Left hindlimb (tissue), 1 donor: ENCODE measurements at places on chromosomes 11 and 22.

DNA sequence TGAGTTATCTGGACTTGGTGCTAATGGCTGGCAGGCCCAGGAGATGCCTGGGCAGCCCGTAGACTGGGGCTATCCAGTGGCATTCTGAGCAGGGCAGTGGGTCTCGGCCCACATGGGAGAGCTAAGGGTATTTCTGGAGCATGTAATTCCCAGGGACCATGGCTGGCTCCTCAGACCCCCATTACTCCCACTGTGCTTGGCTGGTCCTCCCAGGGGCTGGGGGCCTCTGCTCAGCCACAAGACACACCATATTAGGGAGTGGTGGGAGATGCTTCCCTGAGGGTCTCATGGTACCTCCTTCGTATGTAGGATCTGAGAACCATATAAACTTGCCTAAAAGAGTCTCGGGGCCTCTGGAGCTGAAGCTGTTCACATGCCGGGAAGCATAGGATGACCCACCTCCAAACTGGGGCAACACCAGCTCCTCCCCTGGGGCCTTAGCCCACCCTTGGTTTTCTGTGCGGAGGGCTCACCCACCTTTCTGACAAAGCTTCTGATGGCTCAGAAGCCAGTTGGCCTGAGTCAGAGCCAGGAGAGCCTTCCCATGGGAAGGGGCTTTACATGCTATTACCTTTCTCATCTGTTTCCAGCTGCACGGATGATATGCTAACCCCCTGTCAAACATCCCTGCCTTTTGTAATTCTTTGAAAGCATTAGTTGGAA lies 9.5 kb upstream of the FTH1 start:
- no peak for DNase-seq

GRCh38 chr11:65616575-65617001 lies 1.0 kb downstream of the PCNX3 start:
- DNase-seq, result no peak

DNA sequence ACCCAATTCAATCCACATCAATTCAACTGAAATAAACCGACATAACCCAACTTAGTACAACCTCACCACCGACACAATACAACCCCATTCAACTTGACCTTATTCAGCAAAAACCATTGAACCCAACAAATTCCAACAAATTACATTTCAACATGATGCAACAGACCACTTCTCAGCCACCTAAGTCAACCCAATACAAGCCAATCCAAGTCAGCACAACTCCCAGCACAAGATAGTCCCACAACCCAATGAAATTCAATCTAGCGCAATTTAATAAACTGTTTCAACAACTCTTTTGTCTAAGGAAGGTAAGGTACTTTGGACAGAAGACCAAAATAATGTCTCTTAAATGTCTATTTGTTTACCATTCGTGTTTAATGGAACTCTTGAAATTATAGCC lies 226.0 kb downstream of the MIAT start:
- no peak for DNase-seq

DNA sequence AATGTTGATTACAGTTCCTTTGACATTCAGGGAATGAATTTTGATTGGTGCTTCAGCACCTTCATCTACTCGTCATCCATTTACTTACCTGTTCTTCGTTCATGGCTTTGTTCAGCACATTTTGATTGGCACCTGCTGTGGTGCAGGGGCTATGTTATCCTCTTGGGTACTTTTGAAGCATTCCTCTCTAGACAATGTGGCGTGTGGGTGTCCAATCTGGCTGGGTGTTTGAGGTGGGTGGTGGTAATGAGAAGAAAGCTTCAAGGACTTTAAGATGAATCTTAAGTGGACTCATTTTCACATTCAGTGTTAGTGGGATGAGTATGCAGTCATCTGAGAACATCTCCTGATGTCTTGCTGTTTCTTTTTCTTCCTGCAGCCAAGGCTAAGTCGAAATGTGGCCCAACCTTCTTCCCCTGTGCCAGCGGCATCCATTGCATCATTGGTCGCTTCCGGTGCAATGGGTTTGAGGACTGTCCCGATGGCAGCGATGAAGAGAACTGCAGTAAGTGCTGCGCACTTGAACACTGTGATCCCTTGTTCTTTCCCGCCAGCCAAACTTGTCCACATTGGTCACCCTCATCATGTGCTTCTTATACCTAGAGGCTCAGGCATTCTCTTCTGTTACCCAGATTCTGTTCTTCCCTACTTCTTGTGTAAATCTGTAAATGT lies 137.5 kb downstream of the LDLRAD3 start:
- no peak for DNase-seq

- no peak for DNase-seq
Measured at GRCh38 chr11:77181799-77182541, 53.9 kb downstream of the MYO7A start.

- no peak for DNase-seq
Measured at GRCh38 chr11:119571311-119571710, 148.3 kb upstream of the THY1 start.

- DNase-seq, result no peak
Measured at GRCh38 chr11:41320653-41321052, 138.8 kb downstream of the LRRC4C start.

- no peak for DNase-seq
Measured at GRCh38 chr11:35313066-35313759, 106.1 kb downstream of the SLC1A2 start.

- DNase-seq, result no peak
Measured at GRCh38 chr22:47152938-47153337, 390.5 kb downstream of the TBC1D22A start.

GRCh38 chr11:72225411-72225951 lies 914 bp downstream of the INPPL1 start:
- no peak for DNase-seq

DNA sequence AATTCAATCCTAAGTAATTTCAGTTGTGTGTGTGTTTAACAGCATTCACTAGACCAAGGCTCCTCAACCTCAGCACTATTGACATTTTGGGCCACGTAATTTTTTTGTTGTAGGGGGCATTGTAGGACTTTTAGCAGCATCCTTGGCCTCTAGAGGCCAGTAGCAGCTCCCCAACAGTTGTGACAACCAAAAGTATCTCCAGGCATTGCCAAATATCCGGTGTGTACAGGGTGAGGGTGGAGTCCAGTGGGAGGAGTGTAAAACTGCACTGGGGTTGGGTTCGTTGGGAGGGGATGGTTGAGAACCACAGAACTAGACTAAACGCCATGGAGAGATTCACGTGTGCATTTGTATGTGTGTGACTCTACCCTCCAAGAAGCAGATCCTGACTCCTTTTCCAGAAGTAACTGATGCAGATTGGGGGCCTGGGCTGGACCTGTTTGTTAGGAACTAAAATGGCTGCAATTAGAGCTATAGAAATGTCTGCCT lies 5.9 kb upstream of the PHF21A start:
- peak; percentile 32 for DNase-seq

- DNase-seq, result no peak
Measured at GRCh38 chr11:76626921-76627401, 43.6 kb downstream of the LRRC32 start.

- peak; percentile 85 for DNase-seq
Measured at GRCh38 chr22:46754110-46754799, 8.2 kb upstream of the TBC1D22A start.

- DNase-seq, result no peak
Measured at GRCh38 chr11:130241713-130242112, 73.0 kb downstream of the ZBTB44 start.

DNA sequence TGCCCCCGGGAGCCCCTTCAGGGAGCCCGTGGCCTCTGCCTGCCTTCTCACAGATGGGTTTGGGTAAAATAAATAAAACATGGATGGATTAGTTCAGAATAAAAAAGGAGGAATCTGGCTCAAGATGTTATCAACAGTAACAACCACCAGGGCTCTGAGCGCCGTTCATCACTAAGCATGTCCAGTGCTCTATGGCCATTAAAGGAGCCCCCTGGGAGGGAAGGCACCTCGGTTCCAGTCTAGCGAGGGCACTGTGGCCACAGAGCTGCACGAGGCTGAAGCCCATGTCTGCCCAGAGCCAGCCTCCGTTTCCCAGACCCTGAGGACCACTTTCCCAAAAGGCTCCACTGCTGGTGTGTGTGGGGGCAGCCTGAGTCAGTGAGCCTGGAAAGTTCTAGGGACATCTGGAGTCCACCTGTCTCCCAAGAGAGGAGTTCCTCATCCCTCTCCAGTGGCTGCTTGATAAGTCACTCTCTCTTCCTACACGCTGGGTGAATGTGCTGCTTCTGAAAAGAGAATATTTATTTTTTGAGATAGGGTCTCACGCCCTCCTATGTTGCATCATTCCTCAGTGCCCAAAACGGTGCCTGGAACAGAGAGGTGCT lies 614.6 kb downstream of the TBC1D22A start:
- DNase-seq, result no peak

- no peak for DNase-seq
Measured at GRCh38 chr11:118227865-118228785, 3.3 kb upstream of the JAML start.

DNA sequence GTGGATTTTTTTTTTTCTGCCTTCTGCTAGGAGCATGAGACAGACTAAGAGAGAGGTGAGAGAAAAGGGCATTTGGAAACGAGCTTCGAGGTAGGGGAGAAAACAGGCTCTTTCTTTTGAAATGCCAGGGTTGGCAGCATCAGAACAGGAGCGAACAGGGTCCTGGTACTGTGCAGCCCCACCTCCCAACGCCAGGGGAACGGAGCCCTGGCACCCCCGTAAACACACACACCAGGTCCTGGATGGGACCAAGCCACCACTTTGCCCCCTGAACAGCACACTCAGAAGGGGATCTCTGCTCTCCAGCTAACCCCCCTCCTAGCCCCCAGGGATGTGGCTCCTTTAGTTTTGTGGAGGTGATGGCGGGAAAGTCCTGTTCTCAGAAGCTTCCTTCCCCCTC lies 127.1 kb downstream of the CTTN start:
- DNase-seq, result no peak

DNA sequence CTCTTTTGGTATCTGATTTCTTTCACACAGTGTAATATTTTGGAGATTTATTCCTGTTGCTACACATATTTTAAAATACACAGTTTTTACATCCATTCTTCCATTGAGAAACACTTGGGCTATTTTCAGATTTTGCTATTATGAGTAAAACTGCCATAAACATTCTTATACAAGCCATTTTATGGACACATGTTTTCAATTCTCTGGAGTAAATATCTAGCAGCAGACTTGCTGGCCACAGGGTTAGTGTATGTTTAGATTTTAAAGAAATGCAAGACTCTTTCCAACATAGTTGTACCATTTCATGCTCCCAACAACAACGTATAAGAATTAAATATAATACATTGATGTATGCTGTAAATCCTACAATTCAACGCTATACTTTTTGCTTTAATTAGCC lies 360.8 kb upstream of the PITPNB start:
- no peak for DNase-seq

- no peak for DNase-seq
Measured at GRCh38 chr11:110971140-110971539, 258.9 kb upstream of the ARHGAP20 start.

DNA sequence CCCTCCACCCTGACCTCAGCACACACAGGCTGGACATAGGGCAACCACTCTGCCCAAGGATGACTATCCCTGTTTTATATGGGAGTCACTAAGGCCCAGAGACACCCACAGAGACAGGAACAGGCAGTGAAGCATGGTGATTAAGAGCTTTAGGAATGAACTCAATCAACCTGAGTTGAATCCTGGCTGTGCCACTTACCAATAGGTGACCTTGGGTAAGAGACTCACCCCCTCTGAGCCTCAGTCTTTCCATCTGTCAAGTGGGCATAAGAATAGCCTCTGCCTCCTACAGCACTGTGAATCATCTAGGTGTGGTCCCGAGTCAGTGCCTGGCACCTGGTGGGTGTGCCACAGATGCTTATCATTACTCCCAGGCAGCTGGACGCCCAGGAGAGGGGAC lies 6.8 kb downstream of the CRYBB1 start:
- DNase-seq, result no peak

DNA sequence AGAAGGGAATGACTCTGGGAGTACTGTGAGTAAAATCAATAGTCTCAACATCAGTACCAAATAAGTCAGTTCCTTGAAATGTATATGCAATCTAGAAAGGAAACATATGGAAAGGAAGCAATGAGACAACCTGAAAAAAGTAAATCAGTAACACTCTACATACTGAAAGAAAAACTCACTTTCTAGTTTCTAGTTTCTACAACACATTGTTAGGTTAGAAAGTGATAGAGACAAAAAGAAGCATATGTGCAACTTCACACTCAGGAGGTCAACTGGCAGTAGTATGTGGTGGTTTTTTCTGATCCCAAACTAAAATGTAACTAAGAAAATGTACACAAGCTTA lies 156.5 kb upstream of the SOX6 start:
- no peak for DNase-seq

DNA sequence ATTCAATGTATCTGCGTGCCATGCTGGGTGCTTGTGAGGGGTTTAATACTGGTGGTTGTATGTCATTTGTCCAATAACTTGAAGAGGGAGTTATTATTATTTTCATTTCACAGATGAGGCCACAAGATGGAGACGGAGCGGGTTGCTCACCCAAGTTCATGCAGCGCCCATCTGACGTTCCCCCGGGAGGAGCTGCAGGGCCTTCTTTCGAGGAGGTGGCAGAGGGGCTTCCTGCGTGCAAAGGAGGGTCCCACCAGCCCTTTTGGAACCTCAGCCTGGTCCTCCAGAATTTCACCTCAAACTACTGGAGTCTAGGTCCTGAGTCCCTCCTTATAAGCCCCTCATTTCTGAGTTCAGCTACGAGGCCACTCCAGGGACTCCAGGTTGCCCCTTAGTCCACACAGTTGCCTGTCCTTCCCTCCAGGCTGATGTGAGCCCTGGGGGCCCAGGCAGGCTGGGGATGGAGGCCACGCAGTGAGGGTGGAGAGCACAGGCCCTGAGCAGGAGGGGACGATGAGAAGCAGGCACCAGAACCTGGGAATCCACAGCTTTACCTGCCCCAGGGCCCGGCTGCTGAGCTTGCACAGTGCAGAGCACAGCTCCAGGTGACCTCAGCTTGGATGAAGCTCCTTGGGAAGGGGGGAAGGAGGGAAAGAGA lies 2.9 kb upstream of the VSIG10L2 start:
- DNase-seq, result no peak

GRCh38 chr11:70627219-70627618 lies 228.9 kb downstream of the CTTN start:
- DNase-seq, result no peak

DNA sequence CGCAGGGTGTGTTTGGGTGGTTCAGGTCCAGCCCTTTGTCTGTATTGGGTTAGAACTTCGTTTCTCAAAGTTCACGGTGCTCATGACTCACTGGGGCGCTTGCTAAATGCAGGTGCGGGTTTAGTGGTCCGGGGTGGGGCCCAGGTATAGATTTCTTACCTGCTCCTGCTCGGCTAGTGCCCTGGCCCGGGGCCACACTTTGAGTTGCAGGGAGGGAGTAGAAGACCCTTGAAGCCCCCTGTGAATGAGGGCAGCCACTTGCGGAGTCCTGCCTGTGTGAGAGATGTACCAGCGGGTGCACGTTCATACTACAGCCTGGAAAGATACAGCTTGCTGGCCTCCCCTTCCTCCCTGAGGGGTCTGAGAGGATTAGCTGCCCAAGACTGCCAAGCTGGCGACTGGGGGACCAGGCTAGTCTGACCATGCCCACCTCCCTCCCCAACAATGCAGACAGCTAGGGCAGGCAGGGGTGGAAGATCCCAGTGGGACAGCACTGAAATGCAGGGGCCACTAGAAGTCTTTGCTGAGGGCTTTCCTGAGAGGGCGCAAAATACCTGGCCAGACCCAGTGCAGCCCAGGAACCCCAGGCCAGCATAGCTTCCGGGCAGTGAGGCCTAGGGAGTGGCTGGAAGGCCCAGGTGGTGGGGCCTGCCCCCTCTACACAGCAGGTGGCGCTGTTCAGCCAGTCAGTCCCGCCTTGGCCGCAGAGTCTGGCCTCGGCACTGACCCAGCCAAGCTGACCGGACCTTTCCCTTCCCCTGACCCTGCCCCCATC lies 5.1 kb upstream of the MYRF start:
- peak; percentile 68 for DNase-seq

GRCh38 chr11:13926981-13927380 lies 35.5 kb upstream of the SPON1 start:
- no peak for DNase-seq

- DNase-seq, result no peak
Measured at GRCh38 chr11:87331273-87331672, 293.5 kb downstream of the TMEM135 start.
